Adrenal gland (tissue), 19 donors: ENCODE measurements at places on chromosomes 6 and 20.

DNA sequence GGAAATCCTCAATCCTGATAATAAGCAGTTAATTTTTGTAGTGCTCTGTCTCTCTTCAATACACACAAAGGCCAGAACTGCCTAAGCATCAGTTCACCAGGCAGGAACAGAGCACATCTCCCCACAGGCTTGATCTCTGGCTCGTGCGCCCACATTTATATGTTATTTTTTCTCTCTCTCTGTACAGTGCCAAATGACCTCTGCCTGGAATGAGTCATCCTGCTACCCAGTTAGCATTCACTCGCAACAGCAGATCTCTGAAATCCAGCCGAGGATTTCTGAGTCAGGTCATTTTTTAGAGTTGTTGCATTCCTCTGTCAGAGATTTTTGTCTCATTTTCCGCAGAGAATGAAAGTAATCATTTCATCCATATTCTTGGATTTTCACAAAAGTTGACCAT lies 107.1 kb downstream of the COL12A1 start:
- DNase-seq: peak; percentile 65

GRCh38 chr6:93213028-93213427 lies 206.3 kb downstream of the EPHA7 start:
- no peak for DNase-seq

DNA sequence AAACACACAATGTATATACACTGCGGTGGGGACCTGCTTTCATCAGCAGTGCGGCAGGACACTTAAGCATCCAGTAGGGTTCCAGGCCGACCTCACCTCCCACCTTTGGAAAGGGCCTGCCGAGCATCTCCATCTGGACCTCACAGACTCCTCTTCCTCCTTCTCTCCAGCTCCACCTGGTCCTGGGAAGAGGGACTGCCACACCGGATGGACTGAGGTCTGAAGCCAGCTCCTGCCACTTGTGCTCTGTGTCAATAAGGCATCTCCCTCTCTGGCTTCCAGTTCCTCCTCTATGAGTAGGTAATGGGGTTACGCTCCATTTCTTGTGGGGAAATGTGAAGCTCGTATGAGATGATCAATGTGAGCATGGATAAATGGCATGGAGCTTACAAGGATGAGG lies 19.1 kb upstream of the NNAT start:
- no peak for DNase-seq

DNA sequence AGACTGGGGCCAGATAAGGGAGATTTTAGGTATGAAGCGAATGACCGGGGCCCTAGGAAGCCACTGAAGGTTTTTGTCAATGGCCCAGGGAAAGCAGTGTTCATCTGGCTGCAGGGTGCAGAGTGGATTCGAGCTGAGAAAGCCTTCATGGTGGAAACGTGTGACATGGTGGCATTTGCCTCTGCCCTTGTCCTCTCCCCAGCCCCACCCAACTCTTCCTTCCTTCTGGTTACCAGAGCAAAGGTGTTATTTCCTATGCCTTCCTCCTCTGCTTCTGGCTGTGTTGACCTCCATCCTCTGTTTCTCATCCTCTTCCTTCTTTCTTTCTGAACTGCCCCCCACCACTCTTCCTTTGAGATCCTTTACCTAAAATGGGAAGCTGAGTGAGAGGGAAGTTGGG lies 195.1 kb upstream of the SUPT3H start:
- DNase-seq: no peak

DNA sequence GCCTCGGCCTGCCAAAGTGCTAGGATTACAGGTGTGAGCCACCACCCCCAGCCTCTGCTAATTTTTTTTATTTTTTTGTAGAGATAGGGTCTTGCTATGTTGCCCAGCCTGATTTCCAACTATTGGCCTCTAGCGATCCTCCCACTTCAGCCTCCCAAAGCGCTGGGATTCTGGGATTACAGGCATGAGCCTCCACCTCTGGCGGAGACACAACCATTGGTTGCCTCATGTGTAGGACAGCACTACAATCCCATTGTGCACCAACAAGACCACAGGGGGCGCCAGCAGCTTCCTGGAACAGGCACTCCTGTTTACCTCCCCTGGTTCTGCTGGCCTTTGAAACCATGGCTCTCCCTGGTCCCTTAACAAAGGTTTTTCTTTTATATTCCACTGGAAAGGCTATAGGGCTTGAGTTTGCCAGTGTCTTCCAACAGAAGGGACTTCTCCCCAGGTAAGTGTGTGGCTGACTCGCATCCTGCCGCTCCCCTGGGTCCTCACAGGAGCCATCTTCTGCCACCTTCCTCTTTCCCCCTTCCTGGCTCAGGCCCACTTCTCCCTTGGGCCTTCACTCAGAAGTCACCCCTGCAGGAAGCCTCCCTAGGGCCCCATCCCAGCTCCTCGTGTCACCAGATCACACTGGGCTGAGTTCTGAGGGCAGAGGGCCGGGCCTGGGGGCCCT lies 39.2 kb upstream of the TLDC2 start:
- peak; percentile 85 for DNase-seq

DNA sequence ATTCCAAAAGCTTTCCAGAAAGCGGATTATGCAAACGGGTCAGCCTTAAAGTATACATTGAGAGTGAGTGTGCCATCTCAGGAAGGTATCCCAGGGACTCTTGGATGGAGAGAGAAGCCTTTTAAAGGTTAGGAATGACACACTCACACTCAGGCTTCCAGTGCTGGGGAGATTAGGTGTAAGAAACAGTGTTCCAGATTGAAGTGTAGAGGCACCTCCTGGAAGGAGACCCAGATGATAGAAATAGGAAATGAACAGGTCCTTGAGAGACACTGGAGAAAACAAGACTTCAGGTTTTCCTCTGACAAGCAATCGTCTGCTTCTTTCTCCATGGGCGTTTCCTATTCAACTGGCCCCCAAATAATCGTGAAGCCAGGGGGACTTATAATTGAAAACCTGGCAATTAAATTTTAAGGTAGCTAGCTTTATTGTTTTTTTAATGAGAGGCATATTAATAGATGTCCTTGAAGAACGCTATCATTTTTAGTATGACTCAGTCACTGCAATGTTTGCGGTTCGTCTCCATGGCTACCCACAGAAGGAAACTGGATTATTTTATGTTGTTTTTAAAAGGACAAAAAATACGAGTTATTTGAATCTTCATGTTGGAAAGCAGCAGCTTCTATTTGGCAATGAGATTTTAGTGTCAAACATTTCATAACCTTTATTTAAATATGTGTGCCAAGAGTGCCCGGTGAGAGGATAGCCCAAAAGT lies 85.3 kb downstream of the TRMT6 start:
- peak; percentile 68 for DNase-seq

DNA sequence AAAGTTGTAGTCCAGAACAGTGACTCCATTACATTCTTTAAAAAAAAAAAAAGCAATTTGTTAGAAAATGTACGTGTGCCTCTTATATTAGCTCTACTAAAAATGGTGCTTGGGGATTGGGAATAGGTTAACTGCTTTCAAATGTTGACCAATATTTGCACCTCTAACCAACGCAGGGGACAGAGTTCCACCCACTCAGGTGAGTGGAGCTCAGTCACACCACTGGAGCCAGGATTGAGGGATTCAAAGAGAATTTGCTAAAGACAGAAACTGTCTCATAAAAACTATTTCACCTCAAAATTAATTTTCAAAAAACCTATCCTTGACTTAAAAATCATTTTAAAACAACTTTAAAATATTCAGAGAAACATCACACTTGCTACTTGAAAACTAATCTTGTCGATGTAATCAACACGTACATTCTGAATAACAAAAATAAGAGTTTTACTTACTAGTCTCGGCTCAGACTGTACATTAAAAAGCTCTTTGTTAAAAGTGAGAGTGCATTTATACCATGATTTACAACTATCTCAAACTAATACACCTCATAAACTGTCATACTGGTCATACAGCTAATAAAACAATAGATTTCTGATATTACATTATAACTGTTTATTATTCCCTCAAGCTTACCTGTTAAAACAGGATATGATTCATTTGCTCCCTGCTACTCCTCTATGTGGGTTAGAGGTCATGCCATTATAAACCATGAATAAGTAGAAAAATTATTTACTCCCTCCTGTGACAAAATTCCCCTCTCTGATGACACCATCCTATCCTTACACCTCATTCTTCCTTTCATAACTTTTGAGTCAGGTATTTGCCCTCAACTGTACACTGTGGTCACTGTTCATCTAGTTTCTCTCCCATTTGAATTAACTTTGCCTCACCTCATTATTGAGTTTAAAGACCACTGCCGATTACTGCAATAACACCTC lies 88.6 kb downstream of the PDE10A start:
- no peak for DNase-seq

DNA sequence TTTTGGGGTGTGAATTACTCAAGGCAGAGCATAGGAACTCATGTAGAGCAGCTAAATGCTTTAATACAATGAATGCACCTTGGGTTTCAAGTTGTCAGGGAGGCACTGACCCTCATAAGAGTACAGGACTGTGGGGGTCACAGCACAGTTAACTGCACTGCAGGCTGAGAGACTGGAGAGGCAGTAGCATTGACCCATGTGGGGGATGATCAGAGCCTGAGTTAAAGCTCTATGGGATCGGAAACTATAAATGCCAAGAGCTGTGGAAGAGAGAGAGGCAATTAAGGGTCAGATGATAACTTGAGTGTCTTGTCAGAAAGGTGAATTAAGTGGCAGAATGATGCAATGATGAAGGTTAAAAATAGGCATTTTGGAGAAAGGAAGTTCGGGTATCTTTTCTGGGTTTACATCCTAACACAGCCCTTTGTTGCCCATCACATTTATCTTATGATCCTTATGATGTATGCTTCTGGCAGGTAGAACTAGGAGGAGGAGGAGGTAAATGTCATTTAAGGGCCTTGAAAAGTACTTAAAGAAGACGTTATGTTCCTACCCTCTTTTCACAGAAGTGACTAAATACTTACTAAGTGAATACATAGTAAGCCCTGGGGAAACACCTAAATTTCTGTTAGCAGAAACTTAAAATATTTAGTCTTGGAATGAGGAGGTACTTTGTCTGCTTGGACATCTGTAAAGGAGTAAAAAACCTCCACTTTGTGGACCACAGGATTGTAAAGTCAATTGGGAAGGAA lies 24.2 kb downstream of the LRRC1 start:
- DNase-seq: no peak

DNA sequence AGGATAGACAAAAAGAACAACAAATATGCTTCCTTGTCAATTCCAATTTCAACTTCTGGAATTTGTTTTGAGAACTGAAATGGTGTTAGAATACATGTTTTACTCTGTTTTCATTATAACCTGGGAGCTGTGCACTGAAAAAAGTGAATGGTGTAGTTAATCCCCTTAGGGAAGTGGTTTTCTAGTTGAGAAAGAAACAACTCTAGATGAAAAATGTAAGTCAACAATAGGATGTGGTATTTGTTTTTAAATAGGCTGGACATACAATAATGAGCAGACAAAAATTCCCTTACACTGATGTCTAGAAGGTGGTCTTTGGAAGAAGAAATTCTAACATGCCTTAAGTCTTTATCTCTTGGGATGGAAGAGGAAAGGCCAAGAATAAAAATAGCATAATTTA lies 59.9 kb upstream of the TINAG start:
- DNase-seq: no peak

DNA sequence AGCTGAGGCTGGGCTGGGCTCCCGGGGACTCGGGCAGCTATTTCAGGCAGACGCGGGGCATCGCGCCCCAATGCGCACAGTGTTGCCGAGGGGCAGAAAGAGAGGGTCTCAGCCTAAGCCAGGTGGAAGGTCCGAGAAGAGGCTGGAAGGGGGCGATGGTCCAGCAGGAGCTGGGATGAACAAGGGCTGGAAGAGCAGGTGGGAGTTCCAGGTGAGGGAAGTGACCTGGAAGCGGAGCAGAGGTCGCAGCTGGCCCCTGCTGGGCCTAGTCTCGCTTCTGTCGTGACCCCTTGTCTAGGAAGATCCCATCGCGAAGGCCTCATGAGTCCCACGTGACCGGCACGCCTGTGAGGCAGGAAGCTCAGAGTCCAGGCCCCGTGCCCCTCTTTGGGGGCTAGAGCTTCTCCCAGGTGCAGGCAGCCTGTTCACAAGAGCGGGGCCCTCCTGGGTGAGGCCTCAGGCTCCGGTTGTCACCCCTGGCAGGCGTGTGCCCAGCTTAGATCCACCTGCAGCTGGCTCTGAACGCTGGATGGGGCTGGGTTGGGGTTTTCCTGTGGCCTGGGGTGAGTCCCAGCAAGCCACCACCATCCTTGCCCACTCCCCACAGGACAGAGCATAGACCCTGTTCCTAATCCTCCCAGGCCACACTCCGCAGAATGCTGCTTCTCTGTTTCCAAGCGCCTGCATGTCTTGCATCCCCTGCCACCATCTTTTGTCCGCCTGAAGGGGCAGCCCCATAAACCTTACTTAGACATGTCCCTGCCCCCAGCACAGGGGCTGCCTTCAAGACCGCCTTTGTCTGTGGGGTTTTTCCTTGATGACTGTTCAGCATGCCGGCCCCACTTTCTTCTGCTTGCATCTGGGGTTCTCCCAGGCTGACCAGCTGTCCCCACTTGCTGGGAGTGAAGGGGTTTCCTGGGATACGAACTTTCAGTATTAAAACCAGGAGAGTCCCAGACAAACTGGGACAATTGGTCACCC lies 15.1 kb downstream of the SLC22A3 start:
- no peak for DNase-seq

DNA sequence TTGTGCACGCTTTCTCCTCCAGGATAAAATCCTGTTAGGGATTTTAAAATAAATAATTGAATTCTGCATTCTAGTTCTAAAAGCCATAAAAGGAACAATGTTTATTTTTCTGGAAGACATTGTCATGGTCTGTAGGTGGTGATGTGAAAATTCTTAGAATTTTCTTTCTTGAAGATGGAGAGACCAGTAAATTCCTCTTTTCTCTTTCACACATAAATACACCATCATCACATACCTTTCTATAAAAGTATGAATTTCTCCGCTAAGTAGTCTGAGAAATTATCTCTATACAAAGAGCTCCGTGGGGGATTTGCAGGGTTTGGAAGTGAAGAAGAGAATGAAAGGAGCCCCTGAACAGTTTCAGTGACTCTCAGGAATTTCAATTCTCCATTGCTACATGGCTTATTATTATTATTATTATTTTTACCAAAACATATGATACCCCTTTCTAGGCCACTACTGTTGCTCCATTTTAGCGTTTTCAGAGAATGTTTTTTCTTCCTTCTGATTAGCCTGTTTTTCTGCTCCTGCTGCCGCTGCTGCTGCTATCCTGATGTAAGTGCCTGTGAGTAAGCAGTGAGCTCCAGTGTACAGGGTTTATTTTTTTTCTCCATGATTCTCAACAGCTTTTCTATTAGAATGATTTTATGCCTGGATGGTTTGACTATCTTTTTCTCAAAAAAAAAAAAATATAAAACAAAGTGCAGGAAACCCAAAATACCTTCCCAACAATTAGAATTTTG lies 145.8 kb downstream of the SAMD5 start:
- DNase-seq: no peak

DNA sequence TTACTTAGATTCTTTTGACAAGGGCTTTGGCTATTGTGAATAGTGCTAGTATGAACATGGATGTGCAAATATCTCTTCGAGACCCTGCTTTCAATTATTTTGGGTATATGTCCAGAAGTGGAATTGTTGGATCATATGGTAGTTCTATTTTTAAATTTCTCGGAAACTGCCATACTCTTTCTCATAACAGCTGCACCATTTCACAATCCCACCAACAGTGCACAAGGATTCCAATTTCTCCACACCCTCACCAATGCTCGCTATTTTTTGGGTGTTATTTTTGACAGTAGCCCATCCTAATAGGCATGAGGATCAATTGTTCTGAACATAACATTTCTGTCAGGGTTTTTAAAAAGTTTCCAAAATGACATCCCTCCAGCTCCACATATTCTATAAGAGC lies 69.2 kb upstream of the ESR1 start:
- no peak for DNase-seq
